ENCODE measurements at places on chromosomes 16 and 17. TPM values are rescaled to one million over a fixed set of nuclear protein-coding genes. Genes with fewer than 3 reads are reported as not detected.

DNA sequence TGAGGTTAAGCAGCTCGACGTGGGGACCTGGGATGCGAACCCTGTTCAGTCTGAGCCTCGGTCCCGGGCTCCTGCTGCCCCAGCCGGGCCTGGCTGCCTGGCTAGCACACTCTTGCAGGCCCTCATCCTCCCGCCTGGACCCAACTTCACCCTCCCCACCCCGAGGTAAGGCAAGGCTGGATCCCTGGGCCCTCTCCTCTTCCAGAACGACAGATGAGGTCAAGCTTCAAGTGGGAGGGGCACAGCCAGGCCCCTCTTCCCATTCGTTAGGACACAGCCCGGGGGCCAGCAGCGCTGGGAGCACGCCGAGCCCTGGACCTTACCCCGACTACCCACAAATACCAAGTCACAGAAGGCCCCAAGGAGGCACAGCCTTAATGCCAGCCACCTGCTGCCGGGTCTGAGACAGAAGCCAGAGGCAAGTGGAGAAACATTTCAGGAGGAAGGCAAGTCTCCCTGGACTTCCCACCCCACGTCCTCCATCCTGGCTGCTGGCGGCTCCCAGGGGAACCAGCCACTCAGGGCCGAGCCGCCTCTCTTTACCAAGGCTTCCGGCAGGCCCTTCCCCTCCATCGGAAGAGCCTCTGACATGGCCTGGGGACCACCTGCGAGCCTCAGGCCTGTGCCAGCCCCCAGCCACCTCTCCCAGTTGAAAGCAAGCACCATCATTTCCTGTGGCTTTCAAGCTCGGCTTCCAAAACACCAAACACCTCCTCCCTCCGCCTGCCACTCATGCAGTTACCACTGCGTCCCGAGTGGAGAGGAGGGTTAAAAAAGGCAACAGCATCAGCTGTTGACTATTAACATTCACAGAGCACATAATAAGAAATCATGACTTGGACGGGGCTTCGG, 59.9 kb downstream of the RPH3AL start:
- DNase-seq: no peak

DNA sequence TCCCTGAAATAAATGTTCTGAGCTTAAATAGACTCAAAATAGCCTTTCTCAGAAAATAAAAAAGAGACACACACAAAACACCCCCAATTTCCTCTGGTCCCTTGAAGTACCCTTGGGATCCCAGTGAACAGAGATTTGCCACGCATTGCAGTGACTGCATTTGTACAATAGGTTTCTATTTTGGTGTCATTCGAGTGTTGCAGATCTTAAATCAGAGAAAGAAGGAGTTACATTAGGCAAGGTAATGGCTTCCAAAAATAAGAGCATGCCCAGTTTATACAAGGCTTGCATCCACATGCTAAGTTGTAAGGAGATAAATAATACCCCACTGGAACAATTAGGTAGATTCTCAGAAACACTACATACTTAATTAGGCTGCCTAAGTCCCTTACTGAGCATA, 2.2 kb downstream of the TOX3 start:
- no peak for DNase-seq

GRCh38 chr17:74892013-74892841, 1.2 kb downstream of the FADS6 start:
- no peak for DNase-seq

- DNase-seq: no peak
These were observed 60.2 kb downstream of the TEX2 start for GRCh38 chr17:64202683-64203344.

DNA sequence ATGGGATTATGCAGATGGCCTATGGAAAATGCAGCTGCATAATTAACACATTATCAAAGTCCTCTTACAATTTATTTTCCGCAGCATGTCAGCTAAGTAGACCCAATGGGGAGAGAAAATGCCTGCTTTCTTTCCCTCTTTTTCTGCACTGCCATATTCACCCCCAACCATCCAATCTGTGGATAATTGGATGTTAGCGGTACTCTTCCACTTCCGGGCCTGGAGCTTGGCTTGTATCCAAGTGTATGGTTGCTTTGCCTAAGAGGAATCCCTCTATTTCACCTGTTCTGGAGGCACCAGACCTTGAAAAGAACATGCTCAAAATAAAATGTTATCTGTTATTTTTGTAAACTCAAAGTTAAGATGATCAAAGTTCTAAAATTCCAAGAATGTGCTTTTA, 41.1 kb upstream of the CACNG3 start:
- DNase-seq: no peak

DNA sequence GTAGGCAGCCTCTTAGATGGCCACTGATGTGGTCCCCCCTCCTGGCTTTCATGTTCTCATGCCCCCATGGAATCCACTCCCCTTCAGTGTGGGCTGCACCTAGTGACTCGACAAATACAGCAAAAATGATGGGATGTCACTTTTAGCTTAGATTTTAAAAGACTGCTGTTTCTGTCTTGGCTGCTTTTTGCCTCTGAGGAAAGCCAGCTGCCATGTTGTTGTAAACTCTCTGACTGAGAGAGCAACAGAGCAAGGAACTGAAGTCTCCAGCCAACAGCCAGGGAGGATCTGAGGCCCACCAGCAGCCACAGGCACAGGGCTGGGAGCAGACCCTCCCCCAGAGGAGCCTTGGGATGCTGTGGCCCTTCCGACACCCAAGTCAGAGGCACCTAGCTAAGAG, 60.6 kb upstream of the MARCHF10 start:
- no peak for DNase-seq

Gene NR1D1
- total RNA-seq: 25.7 TPM

DNA sequence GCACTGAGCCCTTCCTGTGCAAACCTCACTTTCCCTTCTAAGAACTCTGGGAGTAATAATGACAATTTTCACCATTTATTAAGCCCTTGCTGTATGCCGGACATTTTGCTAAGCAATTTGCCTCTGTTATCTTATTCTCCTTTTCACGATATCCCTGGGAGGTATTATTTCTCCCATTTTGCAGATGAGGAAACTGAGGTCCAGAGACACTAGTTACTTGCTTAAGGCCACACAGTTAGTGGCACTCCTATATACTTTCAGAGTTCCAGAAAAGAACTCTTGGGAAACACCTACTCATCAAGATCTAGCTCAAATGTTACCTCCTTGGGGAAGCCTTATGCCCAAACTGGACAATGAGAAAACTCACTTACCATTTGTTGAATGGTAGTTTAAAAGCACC, 4.8 kb upstream of the USP10 start:
- no peak for DNase-seq

- peak; percentile 89 for DNase-seq
These were observed 1.8 kb downstream of the TNS4 start for GRCh38 chr17:40499551-40500189.

GRCh38 chr17:9470171-9470570, 105.4 kb downstream of the STX8 start:
- no peak for DNase-seq

Gene VKORC1
- 72.3 TPM for total RNA-seq

Gene NEUROD2
- total RNA-seq: not detected

Gene CNTD1
- total RNA-seq: 0.13 TPM

GRCh38 chr16:14494396-14494966, 135.6 kb downstream of the PARN start:
- DNase-seq: no peak

Gene NUBP1
- 21.6 TPM for total RNA-seq

GRCh38 chr16:69294051-69294450, 17.1 kb upstream of the VPS4A start:
- no peak for DNase-seq

Gene KIF18B
- total RNA-seq: 12.2 TPM
